Chondrocyte (in vitro differentiated cells): ENCODE measurements at places on chromosomes 1 and 21.
A peak's percentile ranks its signal among the peaks of the same experiment; 100 is the strongest.

DNA sequence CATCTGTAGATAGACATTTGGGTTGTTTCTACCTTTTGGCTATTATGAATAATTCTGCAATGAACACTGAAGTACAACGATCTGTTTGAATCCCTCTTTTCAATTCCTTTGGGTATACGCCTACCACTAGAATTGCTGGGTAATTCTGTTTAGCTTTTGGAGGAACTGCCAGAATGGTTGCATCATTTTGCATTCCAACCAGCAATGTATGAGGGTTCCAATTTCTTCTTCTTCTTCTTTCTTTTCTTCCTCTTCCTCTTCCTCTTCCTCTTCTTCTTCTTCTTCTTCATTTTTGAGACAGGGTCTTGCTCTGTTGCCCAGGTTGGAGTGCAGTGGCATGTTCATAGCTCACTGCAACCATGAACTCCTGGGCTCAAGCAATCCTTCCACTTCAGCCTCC is 13.8 kb upstream of the THEM5 start:
- DNase-seq, result no peak

- no peak for DNase-seq
Observed at GRCh38 chr1:59814180-59814900, 409 bp upstream of the HOOK1 start.

DNA sequence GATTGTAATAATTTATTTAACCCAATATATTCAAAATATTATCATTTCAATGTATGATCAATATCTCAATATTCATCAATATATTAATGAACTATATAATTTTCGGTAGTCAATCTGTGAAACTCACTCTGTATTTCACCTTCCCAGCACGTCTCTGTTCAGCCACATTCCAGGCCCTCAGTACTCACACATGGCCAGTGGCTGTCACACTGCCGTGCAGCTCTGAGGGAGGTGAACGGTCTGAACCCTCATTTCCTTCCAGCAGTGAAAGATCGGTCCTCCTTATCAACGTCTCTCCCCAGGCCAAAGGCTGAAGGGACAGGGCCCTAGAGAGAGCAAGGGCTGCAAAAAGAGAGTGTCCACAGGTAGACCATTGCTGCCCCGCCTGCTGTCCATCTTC is 39.5 kb upstream of the ZNF124 start:
- DNase-seq, result no peak

GRCh38 chr21:44509539-44509938 is 30.5 kb downstream of the KRTAP10-1 start:
- peak; percentile 81 for DNase-seq

DNA sequence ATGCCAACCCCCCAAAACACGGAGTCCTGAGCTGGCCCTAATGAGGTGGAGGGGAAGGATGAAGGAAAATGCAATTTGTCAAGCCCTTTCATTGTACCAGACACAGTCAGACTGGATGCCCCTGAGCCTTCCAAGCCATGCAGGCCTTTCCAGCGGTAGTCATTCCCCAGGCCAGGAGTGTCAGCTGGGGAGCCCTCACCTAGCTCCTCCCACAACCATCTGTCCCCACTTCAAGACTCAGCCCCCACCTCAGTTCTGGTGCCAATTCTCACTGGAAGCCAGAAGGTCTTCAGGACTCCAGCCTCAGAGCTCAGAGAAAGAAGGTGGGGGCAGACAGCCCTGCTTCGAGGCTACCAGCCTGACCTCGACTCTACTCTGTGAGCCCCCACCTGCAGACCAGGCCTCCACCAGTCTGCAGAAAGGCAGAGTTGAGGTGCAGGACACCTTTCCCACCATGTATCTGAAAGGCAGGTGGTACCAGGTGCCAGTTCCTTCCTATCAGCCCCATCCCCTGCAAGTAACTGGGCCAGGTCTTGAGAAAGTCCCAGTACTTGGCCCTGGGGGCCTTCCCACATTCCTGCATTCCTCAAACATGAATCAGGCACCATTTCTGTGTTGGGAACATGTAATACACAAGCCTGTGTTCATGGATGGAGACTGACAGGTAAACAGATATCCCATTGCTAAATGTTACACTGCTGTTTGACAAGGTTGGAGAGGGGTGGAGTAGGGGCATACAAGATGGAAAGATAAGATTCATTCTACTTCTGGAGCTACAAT is 180.6 kb upstream of the EDN2 start:
- no peak for DNase-seq

DNA sequence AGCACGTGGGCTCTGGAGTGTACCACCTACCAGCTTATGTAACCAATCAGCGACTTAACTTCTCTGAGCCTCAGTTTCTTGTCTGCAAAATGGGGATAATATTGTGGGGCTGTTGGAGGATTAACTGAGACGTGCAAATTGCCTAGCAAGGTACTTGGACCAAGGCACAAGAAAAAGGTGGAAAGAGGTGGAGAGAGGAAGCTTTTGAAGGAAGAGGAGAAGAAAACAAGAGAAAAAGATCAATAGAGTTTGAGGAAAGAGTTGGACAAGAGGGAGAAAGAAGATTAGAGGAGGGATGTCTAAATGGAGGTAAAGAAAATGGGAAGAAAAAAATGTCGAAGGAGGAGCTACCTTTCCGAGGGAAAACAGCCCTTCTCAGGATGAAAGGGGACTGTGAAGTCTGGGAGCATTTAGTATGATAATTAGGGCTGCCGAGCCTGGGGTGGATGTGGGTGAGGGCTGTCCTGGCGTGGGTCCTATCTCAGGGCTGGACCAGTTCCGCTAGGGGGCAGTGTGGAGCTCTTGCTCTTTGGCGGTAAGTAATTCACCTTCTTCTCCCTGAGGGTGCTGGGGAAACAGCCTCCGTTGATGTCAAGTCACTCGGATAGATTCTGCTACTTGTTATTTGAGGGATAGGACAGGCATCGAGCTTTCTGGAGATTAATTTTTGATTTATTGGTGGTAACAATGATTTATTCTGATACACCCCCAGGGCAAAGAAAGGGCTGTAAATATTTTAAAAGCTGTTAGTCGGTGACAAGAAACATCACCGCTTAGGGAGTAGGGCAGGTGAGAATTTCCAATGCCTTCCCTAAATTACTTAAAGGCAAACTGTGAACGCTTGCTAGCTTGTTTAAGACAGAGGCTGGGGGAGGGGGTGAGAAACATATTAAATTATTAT is 79.0 kb upstream of the NFASC start:
- no peak for DNase-seq
